ENCODE measurements at places on chromosomes 3 and 15.
A peak's percentile ranks its signal among the peaks of the same experiment; 100 is the strongest.

DNA sequence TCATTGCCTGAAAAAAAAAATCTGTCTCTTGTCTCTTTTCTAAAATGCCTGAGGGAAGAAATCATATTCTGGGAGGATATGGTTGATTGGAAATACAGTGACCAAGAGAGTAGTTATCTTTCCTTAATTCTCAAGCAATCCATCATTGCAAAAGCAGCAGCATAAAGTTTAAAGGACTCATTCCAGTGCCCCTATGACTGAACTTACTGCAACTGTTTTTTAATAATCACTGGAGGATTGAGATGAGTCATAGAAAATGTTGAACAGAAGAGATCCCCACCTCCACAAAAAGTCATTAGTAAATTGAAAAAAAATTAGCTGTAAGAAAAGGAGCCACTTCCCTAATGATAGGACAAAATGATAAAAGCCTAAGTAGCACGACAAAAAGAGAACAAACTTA lies 121.5 kb downstream of the SLC9A9 start:
- DNase-seq: no peak

DNA sequence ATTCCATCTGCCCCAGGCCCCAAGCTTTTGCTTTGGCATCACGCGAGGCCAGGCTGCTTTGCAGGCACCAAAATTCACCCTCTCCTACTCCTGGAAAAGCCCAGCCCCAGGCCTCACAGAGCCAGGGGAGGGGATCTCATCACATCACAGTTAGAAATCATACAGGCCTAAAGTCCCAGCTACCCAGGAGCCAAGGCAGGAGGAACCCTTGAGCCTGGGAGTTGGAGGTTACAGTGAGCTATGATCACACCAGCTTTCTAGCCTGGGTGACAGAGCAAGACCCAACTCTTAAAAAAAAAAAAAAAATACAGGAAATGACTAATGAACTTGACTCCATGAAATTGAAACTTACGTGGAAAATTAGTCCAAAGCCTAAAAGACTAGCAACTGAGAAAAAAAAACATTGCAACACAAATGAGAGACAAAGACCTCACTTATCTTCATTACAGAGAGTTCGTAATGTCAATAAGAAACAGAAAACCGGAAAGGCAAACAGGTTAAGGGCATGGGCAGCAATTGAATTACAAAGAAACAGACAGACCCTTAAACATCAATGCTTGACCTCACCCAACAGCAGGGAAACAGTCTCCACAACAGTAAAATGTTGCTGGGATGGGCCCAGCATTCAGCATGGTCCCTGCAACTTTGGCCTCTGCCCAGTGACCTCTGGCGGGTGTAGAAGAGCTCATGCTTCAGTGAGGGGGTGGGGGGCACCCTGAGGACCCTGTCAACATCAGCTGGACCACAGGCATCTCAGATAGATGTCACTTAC lies 151.5 kb downstream of the LRRK1 start:
- no peak for DNase-seq

- peak; percentile 83 for DNase-seq
These were observed 114.5 kb downstream of the RARB start for GRCh38 chr3:25542492-25543039.

- no peak for DNase-seq
These were observed 224.7 kb downstream of the IGSF11 start for GRCh38 chr3:118809696-118810498.

- peak; percentile 100 for DNase-seq
These were observed 290.5 kb downstream of the NAALADL2 start for GRCh38 chr3:175149675-175150074.

- no peak for DNase-seq
These were observed 52.7 kb downstream of the TRIM71 start for GRCh38 chr3:32870373-32871095.

GRCh38 chr3:78427303-78427702 lies 1340.5 kb downstream of the ROBO1 start:
- DNase-seq: no peak

- DNase-seq: no peak
These were observed 48.5 kb upstream of the KCNMB2 start for GRCh38 chr3:178487752-178488151.

DNA sequence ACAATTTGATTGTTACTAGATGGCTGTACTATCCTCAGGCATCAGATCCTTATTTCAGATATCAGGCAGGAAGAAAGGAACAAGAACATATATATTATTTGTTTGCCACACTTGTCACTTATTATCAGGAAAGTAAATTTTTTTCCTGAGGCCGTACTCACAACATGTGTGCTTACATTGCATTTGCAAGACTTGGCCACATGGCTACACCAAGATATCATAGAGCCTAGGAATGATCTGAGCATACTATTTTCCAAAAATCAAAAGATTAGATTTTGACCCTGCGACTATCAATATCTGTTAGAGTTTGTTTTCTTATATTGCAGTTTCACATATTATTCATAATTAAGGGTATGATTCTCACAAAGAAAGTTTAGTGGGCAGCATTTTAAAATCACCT lies 426.2 kb upstream of the BCHE start:
- DNase-seq: no peak

- no peak for DNase-seq
These were observed 13.7 kb downstream of the FLNB start for GRCh38 chr3:58021962-58022361.

GRCh38 chr3:136838641-136839555 lies 20.0 kb downstream of the SLC35G2 start:
- DNase-seq: no peak

DNA sequence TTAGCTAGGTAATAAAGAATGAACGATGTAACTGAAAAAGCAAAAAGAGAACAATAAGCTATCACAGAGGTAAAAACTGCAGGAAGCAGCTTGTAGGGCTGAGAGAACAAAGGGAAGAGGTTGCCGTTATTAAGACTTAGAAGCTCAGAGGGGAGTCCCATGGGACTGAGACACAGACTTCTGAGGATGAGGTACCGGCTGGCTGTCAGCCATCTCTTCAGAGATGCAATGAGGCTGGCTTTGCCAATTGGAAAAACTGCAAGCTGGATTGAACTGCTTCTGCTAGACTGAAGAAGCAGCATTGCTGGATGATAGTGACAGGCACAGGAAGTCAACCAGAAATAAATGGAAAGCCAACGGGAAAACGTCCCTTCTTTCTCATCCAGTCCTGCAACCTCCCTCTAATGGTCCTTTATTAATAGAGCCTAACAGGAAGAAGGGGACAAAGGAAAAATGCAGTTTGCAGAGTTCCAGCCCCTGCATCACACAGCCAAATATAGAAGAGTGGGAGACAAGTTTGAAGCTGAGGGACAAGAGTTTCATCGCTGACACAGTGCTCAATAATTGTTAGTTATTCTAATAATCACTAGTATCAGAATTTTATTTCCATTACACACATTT lies 21.1 kb upstream of the KLHL6 start:
- peak; percentile 82 for DNase-seq

DNA sequence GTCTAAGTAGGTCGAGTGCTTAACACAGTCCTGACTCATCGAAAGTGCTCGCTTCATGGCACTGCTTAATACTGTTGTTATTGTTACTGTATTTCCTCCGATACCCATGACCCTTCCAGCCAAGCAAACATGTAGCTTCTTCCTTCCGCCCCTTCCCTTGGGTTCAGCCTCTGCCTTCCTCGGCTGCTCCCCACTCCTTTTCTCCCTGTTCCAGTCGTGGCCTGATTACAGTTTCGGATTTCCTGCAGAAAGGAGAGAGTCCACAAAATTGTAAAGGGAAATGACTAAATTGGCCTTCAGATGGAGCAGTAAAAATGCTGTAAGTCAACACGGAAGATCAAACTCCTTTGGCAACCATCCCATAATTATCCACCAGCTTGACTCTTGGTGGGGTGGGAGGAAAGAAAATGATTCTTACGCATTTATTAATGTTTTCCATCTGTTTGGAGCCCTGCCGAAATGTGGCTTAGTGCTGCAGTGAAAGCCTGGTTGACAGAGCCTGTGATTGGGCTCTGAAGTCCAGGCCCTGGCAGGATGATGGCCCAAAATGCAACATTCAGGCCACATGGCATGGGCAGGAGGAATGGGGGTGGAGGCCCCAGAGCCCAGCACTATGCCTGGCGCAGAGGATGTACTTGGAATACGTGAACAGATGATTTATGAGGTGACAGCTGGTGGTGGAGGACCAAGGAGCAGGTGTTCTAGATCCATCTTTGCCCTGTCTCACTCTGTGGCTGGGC lies 37.6 kb downstream of the FAM3D start:
- peak; percentile 1 for DNase-seq

- DNase-seq: no peak
These were observed 212.2 kb downstream of the GABRG3 start for GRCh38 chr15:27183201-27183600.

- no peak for DNase-seq
These were observed 24.7 kb downstream of the CEMIP start for GRCh38 chr15:80803580-80804525.

- DNase-seq: no peak
These were observed 101.2 kb downstream of the VGLL4 start for GRCh38 chr3:11542551-11542950.

DNA sequence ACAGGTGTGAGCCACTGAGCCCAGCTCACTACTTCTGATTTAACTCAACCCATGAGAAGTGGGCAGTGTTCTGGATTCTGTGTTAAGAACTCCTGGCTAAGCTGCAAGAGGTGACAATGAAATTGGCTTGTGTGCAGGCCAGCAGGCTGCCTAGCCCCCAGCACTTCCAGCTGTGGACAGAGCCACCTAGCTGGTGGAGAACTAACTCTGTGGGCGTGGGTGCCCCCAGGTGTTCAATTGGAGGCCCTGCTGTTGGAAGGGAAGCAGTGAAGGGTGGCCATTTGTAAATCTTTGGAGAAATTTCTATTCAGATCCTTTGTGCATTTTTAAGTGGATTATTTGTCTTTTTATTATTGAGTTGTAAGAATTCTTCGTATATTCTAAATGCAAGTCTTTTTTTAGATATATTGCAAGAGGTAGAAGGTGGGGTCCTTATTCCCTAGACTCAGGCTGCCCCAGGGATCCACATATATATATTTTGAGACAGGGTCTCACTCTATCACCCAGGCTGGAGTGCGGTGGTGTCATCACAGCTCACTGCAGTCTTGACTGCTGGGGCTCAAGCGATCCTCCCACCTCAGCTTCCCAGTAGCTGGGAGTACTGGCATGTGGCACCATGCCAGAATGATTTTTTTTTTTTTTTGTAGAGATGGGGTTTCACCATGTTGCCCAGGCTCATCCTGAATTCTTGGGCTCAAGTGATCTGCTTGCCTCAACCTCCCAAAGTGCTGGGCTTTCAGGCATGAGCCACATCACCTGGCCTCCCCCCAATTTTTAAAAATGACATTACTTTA lies 7.2 kb upstream of the SCAMP5 start:
- no peak for DNase-seq

GRCh38 chr3:179233043-179233442 lies 17.9 kb downstream of the KCNMB3 start:
- no peak for DNase-seq

- no peak for DNase-seq
These were observed 370.9 kb downstream of the GABRG3 start for GRCh38 chr15:27341780-27342343.

GRCh38 chr3:49122451-49122850 lies 1.8 kb upstream of the USP19 start:
- no peak for DNase-seq

DNA sequence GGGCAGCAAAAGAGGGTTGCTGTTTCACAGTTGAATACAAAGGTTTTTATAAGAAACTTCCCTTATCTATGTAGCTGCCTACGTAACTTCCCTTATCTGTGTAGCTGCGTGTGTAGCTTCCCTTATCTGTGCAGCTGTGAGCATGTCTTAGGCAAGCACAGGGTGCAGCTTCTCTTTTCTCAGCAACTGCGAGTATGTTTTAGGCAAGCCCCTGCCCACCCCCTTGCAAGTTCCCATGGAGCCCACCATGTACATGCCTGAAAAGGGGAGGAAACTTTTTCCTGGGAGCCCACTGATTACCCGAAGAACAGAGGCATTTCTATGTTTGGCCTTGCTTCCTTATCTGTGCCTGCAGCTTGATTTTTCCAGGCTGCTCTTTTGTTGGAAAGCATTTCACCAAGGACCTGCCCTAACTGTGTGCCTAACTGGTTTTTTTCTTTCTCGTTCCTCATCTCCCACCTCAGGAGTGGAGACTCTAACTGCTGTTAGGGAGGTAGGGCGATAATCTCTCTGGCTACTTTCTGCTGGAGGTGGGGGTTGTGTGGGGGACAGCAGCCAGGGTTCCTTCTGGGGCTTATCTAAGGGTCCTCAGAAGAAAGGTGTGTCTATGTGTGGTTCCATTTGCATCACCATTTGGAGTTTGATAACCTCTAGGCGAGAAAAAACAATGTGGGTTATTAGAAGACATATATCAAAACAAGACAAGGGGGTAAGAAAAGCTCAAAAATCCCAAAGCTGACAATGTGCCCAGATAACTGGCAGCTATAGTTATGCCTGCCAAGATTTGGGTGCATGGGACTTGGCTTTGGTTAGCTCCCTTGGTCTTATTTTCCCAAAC lies 26.0 kb downstream of the SORD start:
- DNase-seq: no peak

GRCh38 chr3:137106612-137107240 lies 148.9 kb downstream of the IL20RB start:
- no peak for DNase-seq

- no peak for DNase-seq
These were observed 230.3 kb upstream of the TLE3 start for GRCh38 chr15:70327856-70328678.

GRCh38 chr3:152754303-152754702 lies 80.6 kb upstream of the P2RY1 start:
- DNase-seq: no peak

DNA sequence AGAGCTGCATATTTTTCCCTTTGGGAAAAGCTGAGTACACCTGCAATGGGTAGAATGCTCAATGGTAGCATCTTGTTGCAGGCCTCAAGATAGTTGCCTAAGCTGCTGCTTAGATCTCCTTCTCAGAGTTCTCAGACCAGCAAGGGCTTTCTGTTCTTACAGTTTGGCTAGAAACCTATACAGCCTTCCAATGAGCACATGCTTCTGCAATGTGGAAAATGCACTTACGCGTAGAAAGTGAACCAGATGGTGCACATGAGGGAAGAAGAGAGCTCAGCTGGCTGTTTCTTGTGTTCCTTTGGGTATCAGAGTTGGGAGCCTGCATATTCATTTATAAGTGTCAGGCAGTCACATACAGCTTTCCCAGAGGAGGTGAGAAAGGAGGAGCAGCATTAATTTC lies 136.4 kb downstream of the B3GALNT1 start:
- DNase-seq: no peak

Measured in NCI-H1105 treated with DMSO at 0.1 percent for 48 hours (cell line).